Ammon's horn (tissue), 1 donor: ENCODE measurements at places on chromosomes 12 and 14.

- no peak for DNase-seq
Measured at GRCh38 chr12:131815131-131815530, 13.1 kb upstream of the MMP17 start.

- no peak for DNase-seq
Measured at GRCh38 chr12:87801860-87802720, 227.1 kb downstream of the C12orf50 start.

DNA sequence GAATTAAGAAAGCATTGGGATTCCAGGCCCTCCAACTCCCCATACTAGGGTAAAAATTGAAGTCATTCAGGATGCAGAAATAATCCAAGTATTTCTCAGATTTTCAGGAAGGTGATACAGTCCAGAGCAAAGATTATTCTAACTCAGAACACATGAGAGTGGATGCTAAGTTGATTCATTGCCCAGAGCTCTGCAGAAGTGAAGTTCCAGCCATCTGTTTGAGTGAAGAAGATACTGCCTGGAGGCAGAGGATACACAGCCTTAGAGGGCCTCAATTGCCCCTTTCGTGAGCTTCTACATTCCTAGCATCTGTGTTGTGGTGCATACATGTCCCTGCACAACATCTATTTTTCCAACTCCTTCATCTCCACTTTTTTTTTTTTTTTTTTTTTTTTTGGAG lies 36.9 kb upstream of the SMUG1 start:
- DNase-seq = no peak

DNA sequence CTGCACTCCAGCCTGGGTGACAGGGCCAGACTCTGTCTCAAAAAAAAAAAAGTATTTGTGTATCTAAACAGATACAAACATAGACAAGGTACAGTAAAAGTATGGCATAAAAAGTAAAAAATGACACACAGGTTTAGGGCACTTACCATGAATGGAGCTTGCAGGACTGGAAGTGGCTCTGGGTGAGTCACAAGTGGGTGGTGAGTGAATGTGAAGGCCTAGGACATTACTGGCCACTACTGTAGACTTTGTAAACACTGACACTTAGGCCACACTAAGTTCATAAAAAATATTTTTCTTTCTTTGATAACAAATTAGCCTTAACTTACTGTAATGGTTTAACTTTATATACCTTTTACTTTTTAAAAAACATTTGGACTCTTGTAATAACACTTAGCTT lies 38.0 kb upstream of the EIF5 start:
- DNase-seq = no peak

DNA sequence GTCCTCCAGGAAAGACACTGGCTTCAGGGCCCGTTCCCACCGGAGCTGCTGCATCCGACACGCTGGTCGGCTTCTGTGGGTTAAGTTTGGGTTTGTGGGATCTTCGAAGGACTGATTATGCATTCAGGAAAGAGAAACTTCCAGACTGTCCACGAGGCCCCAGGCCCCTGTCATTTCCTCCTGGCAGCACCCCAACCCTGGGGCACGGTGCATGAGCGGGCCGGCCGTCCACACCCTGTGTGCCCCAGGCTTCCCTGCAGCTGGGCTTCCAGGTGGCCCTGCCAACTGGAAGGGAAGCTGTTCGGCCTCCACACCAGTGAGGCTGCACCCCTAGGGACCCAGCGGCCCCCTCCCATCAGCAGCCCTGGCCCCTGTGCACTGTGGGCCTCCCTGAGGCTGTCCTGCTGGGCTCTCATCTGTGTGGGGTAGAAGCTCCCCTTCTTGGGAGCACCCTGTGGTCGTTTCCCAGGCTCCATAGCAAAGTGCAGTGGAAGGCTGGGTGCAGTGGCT lies 9.3 kb upstream of the FBRSL1 start:
- no peak for DNase-seq

DNA sequence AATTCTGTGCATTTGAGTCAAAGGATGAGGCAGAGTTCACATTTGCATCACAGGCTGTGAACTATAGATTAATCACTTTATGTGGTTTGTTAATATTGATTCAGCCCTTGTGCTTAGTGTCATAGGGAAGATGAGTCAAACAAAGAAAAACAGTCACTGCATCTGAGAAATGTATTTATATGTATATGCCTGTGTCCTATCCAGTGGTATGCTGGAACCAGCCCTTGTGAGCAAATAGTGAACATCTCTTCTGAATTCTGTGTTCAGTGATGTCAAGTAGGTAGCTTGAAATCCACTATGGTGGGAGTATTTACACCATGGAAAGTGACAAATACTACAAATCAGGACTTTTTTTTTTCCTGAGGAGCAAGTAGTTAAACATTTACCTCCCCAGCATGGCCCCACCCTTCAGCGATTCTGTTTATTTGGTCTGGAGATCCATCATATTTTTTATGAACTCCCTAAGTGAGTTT lies 128.5 kb downstream of the HMGA2 start:
- no peak for DNase-seq

DNA sequence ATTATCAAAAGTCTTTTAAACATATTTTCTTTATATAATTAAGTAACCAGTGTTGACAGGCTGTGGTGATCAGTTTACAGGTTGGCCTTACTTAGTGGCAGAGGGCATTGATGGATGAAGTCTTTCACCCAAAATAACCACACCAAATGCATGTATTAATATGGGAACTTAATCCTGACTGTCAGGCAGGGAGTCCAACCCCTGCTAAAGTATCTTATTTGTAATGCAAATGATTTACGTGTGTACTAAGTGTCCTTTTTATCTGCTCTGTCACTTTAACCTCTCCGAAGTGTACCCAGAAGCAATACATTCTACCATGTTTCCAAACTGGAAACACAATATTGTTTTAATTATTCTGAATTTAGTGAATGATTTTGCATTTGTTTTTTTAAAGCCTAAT lies 1.4 kb downstream of the MYBPC1 start:
- DNase-seq = no peak

DNA sequence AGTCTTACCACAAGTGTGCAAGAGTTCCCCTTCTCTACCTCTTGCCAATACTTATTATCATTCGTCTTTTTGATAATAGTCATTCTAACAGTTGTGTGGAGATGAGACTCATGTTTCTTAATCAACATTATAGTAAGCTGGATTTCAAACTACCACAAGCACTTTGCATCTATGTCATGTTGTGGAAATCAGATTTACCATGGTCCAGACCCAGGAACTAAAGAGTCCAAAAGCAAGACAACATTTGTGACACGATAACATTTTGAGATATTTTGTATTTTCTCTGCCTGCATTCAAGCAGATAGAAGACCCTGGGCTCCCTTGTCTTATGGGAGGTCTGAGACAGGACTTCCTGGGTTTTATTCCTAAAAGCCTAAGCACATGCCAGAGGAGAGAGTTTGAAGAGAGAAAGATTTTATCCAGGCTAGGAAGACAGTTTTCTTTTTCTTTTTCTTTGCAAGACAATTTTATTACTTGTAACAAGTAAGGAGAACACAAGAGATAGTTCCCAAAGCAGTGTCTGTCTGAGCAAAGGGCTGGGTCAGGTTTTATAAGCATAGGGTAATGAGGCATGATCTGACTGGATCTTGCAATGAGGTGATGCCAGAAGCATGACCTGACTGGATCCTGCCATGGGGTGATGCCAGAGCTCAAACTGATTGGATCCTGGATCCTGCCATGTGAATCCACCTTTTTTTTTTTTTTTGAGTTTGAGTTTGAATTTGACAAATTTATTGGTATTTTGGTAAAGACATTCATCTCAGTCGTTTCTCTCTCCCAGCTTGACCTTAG lies 180.5 kb upstream of the HMGA2 start:
- no peak for DNase-seq

DNA sequence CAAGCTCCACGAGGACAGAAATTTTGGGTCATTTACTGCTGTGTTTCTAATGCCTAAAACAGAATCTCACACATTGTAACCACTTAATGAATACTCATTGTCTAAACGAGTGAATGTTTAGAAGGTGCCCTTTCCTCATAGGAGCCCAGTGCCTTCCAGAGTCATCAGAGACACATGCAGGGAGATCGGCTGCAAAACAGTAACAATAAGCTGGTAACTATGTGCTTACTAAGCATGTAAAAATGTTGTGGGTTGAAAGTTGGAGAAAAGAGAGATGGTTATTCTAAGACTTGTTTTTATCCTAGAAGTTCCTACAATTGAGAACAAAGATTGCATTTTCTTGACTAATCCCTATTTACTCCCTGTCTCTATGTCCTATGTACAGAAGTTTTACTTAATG lies 7.4 kb downstream of the TESPA1 start:
- DNase-seq = no peak

DNA sequence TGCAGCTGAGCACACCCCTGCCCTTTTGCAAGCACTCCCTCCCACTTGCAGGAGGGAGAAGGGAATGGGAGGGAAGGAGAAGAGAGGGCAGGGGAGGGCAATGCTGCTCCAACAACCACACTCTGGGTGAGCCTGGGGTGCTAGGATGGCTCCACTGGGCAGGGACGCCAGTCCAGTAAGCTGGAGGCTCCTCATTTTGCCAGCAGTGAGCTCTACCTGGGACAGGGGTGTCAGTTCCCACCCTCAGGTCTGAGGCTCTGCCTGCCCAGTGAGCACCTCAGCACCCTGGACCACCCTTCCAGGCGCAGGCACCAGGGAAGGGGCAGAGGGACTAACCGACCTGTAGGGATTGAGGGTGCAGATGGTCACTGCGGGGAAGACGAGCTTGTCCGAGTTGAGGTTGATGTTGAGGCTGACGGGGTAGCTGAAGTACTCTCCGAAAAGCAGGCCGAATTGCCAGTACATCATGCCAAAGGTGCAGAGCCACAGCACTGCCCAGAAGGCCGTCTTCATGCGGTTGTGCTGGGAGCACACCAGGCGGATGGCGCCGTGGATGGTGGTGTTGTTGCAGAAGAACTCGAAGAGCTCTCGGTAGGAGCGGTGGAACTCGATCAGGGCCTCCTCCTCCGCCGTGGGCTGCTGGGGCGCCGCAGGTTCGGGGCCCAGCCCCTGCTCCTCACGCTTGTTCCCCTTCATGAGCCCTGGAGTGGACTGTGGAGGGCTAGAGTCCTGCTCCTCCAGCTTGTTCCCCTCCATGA lies 1.2 kb downstream of the SCNN1A start:
- DNase-seq = no peak

GRCh38 chr14:49940808-49941421 lies 48.0 kb downstream of the ARF6 start:
- DNase-seq = no peak

- no peak for DNase-seq
Measured at GRCh38 chr12:6834873-6835272, 5.9 kb upstream of the GNB3 start.

DNA sequence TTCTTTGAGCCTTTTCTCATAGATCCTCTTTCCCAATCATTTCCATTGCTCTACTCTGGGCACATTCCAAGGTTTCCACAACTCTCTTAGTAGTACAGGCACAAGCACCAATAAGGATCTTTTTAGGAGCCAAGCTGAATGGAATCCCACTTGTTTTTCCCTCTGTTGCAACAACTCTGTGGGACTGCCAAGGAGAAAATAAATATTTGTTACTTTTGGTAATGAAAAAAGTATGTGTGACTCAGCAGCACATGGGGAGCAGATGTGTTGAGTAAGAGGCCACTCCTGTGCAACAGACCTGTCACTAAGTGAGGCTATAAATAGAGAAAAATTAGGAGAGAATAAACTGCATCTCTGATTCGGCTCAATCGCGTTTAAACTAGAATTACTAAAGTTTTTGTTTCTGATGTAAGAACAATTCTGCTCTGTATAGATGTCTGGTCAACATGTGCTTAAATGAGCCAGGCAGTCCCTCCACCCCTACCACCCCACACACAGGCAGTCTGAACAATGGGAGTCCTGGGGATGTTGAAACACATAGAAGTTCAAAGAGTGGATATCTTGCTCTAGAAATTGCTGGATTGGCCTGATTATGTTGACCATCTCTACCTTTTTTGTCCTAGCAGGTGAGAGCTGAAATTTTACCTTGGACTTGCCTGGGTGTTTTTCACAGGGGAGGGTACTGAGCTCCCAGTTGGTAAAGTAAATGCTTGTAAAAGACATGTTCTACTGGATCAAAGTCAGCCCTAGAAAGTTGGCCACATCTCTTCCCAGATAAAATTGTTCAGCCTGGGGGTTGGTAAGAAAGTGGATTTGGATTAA lies 244.3 kb upstream of the NOVA1 start:
- DNase-seq = peak; percentile 47

GRCh38 chr14:104602315-104602932 lies 2.1 kb downstream of the TMEM179 start:
- DNase-seq = no peak

- DNase-seq = no peak
Measured at GRCh38 chr12:131714759-131715158, 3.9 kb downstream of the SFSWAP start.

- peak; percentile 69 for DNase-seq
Measured at GRCh38 chr12:111529424-111530368, 69.4 kb downstream of the ATXN2 start.

DNA sequence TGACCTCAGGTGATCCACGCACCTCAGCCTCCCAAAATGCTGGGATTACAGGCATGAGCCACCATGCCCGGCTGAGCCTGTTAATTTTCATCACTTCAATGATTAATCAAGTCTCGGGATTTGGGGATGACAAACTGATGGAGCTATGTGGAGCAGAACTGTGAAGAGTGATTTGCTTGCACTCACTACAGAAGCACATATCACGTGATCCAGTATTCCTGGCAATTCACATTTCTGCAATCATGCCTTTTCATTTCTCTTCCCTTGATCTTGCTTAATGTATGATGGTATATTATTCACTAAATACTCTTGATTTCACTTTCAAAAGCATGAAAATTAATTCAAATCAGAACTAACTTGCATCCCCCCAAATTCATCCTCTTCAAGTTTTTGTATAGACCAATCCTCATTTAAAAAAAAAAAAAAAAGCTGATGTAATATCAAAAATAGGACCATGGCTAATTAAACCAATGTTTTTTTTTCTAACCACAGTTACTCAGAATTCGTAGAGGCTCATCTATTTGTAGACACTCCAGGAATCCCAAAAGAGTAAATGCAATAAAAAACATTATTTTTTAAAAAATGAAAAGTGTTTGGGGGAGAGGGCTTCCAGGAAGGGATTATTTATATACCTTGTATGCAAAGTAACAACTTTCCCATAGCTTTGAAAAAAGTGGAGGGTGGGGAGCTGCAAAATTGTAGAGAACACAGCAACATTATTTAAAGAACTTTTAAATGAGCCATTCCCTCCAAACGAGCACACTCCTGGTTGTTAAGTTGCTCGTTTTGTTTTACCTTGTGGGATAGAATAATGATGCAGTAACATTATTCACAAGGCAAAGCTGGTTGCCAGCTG lies 7.0 kb upstream of the ATXN2 start:
- DNase-seq = no peak

- no peak for DNase-seq
Measured at GRCh38 chr14:72715850-72716228, 178.1 kb downstream of the DPF3 start.

DNA sequence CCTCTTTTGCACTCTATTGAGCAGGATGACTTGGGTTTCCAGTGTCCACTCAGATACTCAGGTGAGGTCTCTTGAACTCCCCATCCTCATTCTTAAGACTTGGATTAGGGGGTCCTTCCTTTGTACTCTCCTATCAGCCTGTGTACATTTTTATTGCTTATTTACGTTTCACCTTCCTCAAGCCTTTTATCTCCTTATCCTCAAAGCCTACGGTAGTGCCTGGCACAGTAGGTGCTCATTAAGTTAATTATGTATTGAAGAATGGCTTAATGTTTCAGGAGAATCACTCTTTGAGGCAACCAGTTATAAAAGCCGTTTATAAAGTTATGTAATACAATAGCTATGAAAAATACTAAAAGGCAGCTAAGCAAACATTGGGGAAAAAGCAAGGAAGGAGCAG lies 315.7 kb downstream of the NPAS3 start:
- no peak for DNase-seq
